Neuronal stem cell (in vitro differentiated cells): ENCODE measurements at places on chromosomes 3 and 15.
A peak's percentile ranks its signal among the peaks of the same experiment; 100 is the strongest.

GRCh38 chr3:122351612-122352011, 26.6 kb downstream of the CSTA start:
- no peak for DNase-seq

DNA sequence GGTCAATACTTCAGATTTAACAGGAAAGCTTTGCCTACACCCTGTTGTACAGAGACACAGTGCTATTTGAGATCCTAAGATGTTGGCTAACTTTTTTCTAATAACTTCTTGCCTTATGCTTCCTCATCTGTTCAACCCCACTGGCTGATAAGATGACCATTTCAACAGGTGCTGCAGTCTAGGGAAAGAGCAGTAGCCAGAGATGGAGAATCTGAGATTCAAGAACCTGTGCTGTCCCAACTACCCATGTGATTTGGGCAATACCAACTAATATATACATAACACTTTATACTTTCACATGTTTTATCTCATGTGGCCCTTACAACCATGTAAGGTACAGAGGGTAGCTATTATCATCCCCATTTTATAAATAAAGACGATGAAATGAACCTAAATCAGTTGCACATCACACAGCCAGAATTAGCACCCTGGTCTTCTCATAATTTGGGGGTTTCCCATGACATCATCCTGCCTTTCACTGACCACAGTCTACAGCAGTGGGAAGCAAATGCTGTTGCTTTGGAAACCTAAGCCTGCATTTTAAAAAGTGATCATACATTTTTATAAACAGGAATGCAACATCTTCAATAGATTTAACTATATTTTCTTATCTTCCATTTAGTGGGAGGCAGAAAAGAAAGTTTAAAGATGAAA, 9.7 kb downstream of the TTC23 start:
- no peak for DNase-seq

DNA sequence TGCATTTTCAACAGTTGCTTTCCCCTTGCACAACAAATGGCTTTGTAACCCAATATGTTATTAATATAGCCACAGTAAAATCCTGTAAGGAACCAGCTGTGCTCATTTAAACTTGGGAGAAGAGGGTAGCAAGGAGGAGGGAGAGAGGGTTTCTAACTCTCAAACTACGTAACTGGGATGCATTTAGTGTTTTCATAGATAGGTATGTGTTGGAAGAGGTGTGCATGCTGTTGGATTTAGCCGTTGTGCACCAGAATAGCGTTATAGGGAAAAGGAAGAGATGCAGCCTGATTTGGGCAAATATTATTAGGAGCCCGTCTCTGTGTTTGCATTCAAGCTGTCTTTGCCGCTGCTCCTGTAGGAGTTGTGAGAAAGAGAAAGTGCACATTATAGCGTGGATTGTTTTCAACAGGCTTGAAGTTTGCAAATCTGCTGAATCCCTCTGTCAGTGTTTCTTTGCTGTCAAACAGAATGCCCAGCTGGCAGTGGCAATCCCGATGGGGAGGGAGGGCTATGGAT, 39.4 kb downstream of the ARPP21 start:
- no peak for DNase-seq

DNA sequence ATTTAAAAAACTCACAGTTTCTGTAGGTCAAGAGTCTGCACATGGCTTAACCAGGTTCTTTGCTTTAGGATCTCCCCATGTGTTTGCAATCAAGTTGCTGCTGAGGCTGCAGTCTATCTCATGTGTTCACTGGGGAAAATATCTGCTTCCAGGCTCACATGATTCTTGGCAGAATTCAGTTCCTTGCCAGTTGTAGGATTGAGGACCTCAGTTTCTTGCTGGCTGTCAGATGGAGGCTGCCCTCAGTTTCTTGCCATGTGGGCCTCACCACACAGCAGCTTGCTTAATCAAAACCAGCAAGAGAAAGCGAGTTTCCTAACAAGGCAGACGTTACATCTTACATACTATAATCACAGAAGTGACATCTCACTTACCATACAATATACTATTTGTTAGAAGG, 10.0 kb upstream of the TBC1D5 start:
- no peak for DNase-seq

- peak; percentile 29 for DNase-seq
These were observed 593 bp downstream of the TMOD2 start for GRCh38 chr15:51751697-51752683.

GRCh38 chr3:156952011-156952410, 125.9 kb downstream of the LEKR1 start:
- no peak for DNase-seq
